Bronchial epithelial cell (primary cell): ENCODE measurements at places on chromosomes 12 and 14. TPM values are rescaled to one million over a fixed set of nuclear protein-coding genes. Genes with fewer than 3 reads are reported as not detected.

GRCh38 chr12:104752881-104753280, 205.2 kb downstream of the SLC41A2 start:
- no peak for DNase-seq

GRCh38 chr12:94151582-94151981, 3.2 kb downstream of the PLXNC1 start:
- no peak for DNase-seq

DNA sequence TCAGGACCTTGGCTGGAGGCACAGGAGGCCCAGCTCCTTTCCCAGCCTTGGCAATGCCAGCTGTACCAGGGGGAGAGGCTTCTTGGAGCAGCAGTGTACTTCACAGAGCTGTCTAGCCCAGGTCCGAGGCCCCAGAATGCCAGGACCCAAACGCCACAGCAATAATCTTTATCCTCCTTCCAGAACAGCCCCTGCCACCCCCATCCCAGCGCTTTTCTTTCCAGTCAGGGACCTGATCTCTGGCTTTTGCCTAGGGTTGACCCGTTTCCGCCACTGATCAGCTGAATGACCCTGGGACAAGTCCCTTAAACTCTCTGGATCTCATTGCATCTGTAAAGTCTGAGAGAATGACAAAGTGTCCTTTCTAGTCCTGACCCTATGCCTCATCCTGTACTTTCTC, 5.1 kb downstream of the LAG3 start:
- no peak for DNase-seq

- DNase-seq, result no peak
These were observed 55.4 kb downstream of the TMEM121 start for GRCh38 chr14:105581551-105582341.

- DNase-seq, result no peak
These were observed 12.0 kb downstream of the TMEM119 start for GRCh38 chr12:108585864-108586263.

DNA sequence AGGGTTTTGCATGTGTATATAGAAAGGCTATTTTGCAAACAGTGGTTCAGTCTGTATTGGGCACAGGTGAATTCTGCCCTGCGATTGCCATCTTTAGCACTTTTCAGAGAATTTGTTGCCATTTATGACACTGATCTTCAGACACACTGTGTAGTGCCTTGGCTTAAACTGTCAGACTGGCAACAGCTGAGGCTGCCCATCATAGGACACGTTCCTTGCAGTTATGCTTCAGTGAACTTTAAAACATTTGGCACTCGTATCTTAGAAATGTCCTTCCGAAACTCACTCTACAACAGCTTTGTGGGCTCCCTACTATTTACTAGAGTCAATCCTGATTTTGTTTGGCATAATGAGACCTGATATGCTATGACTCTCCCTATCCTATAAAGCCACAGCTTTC, 29.1 kb downstream of the AP5M1 start:
- DNase-seq, result no peak

DNA sequence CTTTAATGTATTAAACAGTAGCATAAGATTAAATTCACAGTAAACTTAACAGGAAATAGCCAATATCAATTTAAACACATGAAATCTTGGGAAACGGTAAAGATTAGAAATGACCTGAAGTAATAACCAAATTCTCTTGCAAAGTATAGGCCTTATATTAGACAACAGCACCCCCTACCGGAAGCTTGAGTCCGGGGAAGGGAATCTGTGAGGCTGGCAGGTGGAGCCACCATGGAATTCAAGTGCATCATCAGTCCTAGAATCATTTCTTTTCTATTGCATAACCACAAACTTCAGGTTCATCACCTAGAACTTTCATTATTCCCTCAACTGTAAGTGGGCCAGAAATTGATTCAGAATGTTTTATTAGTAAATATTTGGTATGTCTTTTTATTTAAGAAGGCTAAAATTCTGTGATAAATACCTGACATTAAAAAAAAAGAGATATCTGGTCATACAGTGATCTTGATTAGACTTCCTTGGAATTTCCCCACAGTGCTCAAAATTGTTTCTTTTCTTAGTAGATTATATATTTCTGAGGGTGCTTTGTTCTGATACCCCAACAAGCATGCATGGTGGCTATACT, 48.6 kb downstream of the AP5M1 start:
- DNase-seq, result peak; percentile 77

- DNase-seq, result no peak
These were observed 122.8 kb downstream of the VRK1 start for GRCh38 chr14:96920023-96920422.

GRCh38 chr14:99603471-99604277, at the start of gene CCDC85C:
TSS of gene CCDC85C (minus strand) at chr14:99604207. CDS start at chr14:99603959, 248 bp downstream.
- DNase-seq, result no peak

- no peak for DNase-seq
These were observed 135.5 kb downstream of the CRADD start for GRCh38 chr12:93812626-93813025.

- DNase-seq, result no peak
These were observed 70.3 kb downstream of the COX16 start for GRCh38 chr14:70289138-70289537.

DNA sequence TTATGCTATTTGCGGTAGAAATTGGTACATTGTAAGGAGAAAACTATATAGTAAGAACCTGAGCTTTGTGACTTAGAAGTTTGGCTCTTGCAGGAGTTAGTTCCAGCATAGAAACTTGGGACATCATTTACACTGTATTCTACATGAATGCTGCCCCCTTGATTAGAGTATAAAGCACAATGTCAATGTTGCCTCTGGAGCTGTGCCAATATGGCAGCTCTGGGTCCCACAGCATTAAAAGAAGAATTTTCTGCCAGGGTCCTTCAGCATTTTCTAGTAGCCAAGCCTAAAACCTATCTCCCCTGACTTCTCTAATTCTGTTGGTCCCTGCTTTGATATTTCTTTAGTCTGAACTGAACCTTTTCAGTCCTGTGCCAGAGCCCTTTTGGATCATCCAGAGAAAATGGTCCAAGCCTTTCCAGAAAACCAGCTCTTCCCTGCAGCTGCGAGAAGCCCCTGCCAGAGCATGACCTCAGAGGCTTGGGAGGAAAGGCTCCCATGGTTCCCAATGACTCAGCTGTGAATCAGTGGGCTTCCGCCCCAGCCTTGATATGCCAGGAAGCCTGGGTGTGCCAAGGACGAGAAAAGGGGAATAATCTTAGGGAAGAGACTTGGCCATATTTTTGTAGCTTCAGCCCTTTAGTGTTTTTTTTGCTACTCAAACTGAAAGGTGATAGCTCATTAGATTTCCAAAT, 43.2 kb downstream of the PLEKHG7 start:
- peak; percentile 97 for DNase-seq

The JPH4 gene
- not detected in 2 replicates for total RNA-seq

The VDR gene
- 3.2 and 3.4 TPM in 2 replicates for total RNA-seq

The ZBTB39 gene
- 5.2 and 5.5 TPM in 2 replicates for total RNA-seq

The RPS26 gene
- total RNA-seq, result 32.8 and 201 TPM in 2 replicates

The LGR5 gene
- total RNA-seq, result not detected in 2 replicates
